ENCODE measurements at places on chromosomes 11 and 22.

DNA sequence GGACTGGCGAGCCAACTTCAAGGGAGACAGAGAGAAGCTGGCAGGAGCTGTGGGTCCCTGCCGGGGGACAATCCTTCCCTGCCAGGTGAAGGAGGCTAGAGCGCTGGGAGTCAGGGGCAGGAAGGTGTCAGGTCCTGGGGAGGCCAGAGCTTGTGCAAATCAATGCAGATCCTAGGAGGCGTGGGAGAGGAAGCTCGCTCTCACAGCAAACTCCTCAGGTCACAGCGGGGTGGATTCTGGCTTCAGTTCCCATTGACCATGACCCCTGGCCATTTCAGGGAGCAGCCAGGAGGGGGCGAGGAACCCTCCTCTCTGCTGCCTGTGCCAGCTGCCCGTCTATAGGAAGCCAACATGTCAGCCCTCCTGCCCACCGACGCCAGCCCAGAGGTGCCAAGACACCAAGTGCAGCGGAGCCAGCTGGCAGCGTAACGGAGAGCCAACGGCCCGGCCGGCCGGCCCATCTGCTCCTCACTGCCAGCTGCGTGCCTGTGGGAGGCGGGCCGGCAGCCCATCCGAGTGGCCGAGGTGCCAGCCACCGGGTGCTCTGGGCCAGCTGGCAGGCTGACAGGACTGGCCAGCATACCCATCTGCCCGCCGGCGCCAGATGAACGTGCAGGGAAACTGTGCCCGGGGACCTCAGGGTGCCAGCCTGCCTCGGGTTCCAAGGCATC, 374.8 kb downstream of the MIAT start:
- DNase-seq: no peak

- no peak for DNase-seq
Observed at GRCh38 chr22:36689583-36689982, 14.0 kb downstream of the CACNG2 start.

DNA sequence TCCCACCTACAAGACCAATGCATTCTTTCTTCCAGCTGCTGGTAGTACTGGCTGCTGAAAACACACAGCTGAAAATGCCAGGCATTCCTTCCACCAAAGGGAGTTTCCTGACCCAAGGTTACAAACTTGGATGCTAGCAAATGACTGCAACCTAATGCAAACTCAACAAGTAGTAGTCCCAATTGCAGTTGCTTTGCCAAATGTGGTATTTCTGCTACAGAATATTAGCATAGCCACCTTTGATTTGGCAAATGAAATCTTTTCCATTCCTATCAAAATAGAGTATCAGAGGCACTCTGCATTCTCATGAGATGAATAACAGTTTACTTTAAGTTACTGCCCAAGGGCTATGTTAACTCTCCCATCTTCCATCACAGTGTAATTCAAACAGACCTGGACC, 172.0 kb upstream of the ARHGAP42 start:
- DNase-seq: no peak

DNA sequence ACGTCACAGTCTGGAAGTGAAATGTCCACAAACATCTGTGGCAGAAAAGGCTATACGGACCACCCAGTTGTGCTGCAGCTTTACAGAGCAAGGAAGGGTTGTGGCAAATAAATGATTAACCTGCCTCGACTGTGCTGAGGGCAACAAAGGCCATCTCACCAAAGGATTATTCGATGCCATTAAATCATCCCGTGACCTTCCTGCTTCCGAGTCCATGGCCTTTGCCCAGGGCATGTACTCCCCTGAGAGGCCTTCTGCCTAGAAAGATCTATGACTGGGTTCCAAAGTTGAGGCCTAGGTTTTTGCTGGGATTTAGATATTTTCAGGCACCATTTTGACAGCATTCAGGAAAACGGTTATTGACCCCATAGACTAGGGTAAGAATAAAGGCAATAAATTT, 9.2 kb downstream of the CDPF1 start:
- DNase-seq: no peak

DNA sequence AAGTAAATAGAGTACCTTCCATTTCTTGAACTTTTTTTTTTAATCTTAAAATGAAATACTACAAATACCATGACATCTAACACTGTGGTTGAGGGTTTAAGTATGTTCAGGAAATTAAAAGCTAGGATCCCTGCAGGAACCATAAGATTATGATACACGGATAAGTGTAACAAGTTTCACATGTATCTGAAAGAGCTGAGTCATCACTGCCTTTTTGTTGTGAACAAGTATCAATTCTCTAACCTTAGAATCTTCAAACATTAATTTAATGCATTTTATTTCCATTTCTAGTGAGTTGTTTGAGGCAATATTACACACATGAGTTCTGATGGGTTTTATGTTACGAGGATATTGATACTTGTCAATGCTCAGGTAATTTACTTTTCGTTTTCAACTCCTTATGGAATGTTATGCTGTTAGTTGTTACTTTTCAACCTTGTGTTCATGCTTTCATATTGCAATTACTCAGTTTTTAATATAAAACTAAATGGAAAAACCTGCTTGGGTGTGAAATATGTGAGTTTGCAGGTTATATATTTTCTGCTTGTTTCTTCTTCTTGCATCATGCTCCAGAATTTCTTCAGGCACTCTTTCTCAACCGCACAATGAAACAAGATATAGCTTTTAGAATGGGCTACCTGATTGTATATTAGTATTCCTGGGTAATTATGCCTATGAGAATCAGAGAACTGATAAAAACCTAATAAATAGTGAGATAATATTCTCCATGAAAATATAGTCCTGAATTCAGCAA, 361.3 kb upstream of the MTNR1B start:
- no peak for DNase-seq

- DNase-seq: no peak
Observed at GRCh38 chr22:27185760-27186302, 528.4 kb downstream of the MIAT start.

GRCh38 chr22:47284360-47284759, 521.9 kb downstream of the TBC1D22A start:
- DNase-seq: no peak

GRCh38 chr11:66051371-66051765, 796 bp upstream of the SF3B2 start:
- DNase-seq: no peak

DNA sequence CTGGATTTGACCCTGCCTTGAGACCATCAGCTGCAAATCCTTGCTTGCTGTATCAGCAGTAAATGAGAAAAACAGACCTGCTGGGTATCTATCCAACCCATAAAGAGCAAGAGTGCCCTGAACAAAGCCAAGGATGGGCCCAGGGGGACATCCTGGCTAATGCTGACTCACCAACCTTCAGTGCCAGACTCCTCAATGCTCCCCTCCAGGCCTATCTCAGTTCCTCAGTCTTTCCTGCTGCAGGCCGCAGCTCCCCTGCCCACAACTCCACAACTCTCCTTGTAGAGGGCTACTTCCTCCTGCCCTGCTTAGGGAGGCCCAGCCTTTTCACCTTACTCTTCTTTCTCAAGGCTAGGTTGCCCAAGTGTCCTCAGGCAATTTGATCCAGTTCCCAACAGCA, 2.6 kb downstream of the LAMTOR1 start:
- DNase-seq: no peak

DNA sequence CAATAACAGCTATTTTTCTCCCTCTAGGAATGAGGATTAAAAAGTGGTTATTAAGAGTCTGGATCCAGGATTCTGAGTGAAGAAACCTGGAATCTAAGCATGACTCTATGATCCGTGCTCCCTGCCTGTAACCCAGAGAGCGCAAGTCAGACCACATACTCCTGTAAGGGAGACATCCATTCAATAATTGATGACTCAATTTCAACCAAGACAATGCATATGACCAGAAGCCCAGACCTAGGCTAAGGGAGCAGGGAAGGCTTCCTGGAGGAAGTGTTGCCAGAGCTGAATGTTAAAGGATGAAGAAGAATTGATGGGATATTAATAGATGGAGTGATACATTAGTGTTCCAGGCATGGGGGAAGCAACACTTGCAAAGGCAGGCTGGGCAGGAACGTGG, 13.8 kb upstream of the PAMR1 start:
- DNase-seq: no peak

DNA sequence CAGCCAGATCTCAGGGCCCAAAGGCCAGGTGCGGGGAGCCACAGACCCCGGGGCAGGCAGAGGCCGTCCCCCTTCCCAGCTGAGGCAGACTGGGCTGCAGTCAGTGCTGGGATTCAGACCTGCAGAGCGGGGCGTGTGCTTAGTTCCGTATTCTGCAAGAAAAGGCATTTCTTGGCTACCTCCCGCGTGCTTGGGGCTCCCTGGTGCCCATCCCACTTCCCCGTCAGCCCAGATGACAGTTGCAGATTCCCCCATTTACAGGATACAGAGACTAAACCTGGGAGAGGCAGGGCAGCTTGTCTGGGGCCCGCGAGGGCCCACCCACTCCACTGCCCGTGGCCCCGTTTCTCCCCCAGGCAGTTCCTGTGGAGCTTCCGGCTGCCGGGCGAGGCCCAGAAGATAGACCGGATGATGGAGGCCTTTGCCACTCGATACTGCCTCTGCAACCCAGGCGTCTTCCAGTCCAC, 18.3 kb downstream of the CYTH4 start:
- DNase-seq: no peak

DNA sequence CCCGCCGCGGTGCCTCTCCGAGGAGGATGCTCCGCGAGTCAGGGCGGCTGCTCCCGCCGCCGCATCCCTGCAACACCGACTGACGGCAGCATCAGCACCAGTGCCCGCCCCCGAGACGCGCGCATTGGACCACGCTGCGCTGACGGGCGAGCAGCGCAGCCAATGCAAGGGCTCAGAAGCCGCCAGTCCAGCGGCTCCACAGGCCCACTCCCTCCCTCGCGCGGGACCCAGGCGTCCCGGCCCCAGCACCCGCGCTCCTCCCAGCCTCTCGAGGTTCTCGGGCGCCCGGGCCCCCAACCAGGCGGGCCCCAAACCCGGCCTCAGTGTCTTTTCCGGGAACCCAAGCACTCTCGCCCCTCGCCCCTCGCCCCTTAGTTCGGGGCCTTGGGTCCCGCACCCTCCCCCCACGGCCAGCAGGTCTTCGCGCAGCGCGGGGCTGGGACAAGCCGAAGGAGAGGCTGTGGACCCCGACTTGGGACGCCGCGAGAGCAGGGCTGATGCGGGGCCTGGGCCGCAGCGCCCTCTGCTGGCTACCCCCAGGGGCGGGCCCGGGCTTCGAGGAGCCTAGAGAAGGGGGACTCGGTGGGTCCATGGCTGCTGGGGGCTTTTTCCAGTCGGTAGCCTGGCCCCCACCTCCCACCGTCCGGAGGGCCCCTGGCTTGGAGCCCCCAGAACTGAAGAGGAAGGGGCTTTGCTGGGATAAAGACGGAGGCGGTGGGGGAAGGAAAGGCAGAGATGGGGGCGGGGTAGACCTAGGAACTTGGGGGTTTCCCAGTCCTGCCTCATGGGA, at the start of gene NRXN2:
Gene NRXN2, minus strand, starts transcription at position 81 of the 790 bp plus-strand sequence. CDS start 9,498 bp downstream, outside the sequence.
- DNase-seq: peak; percentile 75

- no peak for DNase-seq
Observed at GRCh38 chr11:44219830-44220796, 89.8 kb downstream of the ALX4 start.

- no peak for DNase-seq
Observed at GRCh38 chr22:36891646-36892045, 21.8 kb upstream of the CSF2RB start.

GRCh38 chr11:97361812-97362378, 972.1 kb downstream of the JRKL start:
- no peak for DNase-seq

- DNase-seq: no peak
Observed at GRCh38 chr22:46354993-46355305, 19.4 kb downstream of the TRMU start.

DNA sequence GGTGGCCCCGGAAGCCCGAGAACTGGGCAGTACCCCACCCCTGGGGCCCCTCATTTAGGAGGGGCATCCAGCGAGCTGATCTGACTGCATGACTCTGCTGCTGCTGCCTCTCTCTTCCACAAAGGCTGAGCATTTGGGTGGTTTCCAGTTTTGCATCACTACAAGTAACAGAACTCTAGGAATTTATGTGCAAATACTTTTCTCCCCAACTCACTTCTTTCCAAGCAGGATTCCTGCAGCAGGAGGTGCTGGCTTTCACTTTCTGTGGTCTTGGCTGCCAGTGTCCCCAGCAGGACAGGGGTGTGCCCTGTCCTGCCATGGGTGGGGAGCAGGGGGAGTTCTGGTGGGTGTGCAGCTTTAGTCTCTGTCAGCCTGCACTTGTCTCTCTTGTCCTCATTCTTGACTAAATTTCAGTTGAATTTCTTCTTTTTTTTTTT, 21.2 kb downstream of the UPB1 start:
- no peak for DNase-seq

DNA sequence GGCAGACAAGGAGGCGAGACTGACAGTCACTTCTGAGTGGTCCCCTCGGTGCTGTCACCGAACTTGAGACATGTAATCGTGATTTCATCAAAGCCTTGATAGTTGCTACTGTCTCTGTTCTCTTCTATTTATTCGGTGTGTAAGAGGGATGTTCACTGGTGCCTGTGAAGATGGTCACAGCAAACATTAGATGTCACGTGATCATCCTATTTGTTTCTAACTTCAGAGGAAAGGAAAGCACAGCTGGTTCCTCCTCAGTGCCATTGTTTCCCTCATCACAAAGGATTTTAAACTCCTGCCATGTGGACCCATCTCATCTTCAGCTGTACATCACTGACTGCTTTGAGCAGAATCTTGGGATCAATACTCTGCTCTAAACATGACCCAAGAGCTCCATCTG, 73.1 kb upstream of the CLMP start:
- DNase-seq: no peak

- DNase-seq: no peak
Observed at GRCh38 chr11:111183706-111184105, 61.8 kb upstream of the POU2AF2 start.

- no peak for DNase-seq
Observed at GRCh38 chr22:26435327-26436093, 6.5 kb downstream of the ASPHD2 start.

- no peak for DNase-seq
Observed at GRCh38 chr11:44011797-44012196, 36.0 kb upstream of the ACCSL start.

GRCh38 chr11:2366733-2367132, 10.4 kb upstream of the CD81 start:
- no peak for DNase-seq

DNA sequence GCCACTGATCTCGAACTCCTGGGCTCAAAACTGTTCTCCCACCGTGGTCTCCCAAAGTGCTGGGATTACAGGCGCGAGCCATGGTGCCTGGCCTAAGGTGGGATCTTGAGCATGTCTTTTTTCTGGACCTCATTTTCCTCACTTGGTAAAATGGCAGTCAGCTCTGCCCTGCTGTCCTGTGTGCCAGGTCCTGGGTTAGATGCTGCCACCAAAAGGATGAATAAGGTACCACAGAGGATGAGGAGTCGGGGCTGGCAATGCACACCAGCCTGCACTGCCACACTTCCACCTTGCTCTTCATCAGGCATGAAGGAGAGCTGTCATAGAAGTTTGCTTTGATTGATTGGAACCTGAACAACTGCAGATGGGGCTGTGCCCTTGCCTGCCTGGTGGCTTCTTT, 32.3 kb downstream of the ACO2 start:
- DNase-seq: no peak

- no peak for DNase-seq
Observed at GRCh38 chr11:68870470-68870869, 28.8 kb upstream of the CPT1A start.

- no peak for DNase-seq
Observed at GRCh38 chr11:37107415-37107814, 509.4 kb upstream of the RAG2 start.

Measured in effector memory CD4-positive, alpha-beta T cell (primary cell).